ENCODE measurements at places on chromosomes 5 and 9.
A peak's percentile ranks its signal among the peaks of the same experiment; 100 is the strongest.

GRCh38 chr5:1375871-1376810 lies 31.2 kb upstream of the CLPTM1L start:
- DNase-seq: no peak

DNA sequence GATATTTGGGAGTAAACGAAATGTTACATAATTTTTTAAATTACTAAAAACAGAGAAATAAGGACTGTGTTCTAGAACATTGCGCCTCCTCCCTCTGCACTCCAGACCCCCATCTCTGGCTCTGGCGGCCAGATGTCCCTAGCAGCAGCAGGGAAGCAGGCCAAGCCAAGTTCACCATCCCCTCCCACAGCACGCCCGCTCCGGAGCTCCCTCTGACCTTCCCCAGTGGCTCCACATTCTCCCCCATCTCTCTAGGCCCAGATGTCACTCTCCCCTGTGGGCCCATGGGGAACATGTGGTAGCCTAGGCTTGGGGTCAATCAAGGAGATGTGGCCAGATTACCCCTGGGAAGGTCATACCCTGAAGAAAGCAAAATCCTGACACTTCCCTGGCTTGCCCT lies 6.3 kb upstream of the WNK2 start:
- no peak for DNase-seq

GRCh38 chr5:90562341-90562740 lies 3.7 kb downstream of the ADGRV1 start:
- no peak for DNase-seq

DNA sequence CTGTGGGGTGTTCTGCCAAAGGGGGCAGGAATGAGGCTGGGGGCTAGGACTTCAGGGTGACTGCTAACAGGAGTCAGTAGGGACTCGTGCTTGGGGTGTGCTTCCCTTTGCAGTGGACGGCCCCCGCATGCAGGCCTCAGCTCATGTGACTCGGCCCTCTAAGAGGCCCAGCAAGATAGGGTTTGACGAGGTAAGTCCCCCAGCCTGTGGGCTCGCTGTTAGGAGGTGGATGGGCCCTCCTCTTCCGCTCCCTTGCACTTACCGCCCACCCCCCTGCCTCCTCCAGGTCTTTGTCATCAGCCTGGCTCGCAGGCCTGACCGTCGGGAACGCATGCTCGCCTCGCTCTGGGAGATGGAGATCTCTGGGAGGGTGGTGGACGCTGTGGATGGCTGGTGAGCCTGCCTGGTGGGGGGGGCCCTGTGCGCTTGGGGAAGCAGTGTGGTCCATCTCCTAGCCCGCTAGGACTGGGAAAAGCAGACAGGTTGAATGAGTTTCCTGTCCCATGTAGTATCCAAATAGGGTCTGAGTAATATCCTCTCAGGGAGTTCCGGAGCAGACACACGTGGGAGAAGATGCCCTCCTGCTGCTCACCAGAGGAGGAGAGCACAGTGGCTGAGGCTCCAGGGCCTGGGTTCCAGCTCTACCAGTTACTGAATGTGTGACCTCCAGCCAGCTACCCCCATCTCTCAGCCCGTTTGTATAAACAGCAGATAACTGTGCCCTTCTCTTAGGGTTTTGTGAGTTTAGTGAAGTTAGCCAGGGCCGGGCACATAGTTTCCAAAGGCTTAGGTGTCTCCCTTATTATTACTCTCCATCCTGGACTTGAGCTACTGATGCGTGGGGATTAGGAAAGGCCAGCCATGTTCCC lies 8.2 kb downstream of the CERCAM start:
- no peak for DNase-seq

- no peak for DNase-seq
Measured at GRCh38 chr5:112733586-112733985, 4.1 kb upstream of the APC start.

DNA sequence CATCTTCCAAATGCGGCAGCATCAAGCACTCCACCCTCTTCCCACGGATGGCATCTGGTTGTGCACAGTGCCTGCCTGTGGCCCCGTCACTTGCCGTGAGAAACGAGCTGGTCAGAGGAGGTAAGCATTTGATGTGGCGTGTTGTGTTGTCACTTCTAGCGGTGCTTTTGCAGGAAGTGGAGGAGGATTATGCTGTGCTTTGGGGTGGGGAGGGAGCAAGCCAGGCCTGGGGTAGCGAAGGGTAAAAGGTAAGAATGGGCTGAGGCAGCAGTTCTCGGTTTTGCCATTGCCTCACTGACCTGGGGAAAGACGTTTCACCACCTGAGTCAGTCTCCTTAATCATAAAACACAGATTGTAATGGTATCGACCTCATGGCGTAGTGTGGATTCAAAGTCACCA lies 2.3 kb upstream of the POMT1 start:
- DNase-seq: peak; percentile 65

- DNase-seq: no peak
Measured at GRCh38 chr5:83149671-83150070, 72.3 kb downstream of the XRCC4 start.

GRCh38 chr5:178204935-178205748 lies 809 bp downstream of the HNRNPAB start:
- peak; percentile 72 for DNase-seq

GRCh38 chr5:109411627-109412026 lies 1.9 kb upstream of the PJA2 start:
- no peak for DNase-seq

DNA sequence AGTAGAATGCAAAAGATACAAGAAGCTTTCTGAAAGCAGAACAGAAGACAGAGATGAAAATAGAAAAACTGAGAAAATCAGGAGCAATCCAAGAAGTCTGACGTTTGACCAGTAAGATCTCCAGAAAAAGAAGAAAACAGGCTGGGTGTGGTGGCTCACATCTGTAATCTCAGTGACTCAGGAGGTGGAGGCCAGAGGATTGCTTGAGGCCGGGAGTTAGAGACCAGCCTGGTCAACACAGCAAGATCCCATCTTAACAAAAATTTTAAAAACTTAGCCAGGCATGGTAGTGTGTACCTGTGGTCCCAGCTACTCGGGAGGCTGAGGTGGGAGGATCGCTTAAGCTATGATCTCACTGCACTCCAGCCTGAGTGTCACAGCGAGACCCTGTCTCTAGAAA lies 15.9 kb downstream of the RETREG1 start:
- DNase-seq: no peak

GRCh38 chr5:116695681-116696080 lies 121.1 kb upstream of the SEMA6A start:
- DNase-seq: no peak

DNA sequence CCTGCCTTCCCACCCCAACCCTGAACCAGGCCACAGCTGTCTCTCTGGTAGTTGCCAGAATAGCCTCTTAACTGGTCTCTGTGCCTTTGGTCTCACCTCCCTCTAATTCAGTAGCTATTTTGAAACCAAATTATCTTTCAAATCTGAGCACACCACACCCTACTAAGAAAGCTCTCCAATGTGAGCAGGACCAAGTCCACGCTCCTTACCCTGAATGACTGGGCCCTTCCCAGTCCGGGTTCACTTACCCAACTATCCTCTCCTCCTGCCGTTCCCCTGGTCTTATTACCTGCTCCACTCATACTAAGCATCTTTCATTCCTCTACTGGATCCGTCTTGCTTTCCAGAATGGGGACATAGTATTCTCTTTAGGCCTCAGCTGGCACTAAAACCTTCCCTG lies 16.8 kb downstream of the ANKH start:
- no peak for DNase-seq

DNA sequence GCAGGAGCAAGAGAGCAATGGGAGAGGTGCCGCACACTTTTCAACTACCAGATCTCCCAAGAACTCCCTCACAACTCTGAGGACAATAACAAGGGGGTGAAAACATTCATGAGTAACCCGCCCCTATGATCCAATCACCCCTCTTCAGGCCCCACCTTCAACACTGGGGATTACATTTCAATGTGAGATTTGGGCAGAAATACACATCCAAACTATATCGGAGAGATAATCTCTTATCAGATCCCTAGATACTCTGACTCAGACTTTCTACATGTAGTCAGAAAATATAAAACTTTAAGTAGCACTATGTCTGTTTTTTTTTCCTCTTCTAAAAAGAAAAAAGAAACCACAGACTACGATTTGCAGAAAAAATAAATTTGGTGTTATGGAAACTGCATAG lies 1595.9 kb upstream of the NUDT12 start:
- no peak for DNase-seq

DNA sequence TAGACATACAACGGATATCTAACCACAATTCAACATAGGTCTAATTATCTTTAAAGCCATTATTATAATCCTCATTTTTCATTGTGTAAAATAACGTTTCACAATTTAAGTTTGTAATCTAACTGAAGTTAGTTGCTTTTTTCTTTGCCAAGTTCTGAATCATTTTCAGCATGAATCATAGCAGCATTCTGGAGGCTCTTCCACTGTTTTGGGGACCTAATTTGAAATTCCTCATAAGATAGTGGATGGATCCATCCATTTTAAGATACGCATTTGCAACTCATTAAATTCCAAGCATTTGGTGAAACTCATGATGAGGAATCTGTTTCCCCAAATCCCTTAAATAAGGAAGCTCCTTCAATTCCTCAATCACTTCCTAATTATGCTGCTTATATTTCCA lies 447.1 kb upstream of the CDH10 start:
- no peak for DNase-seq

- no peak for DNase-seq
Measured at GRCh38 chr5:131751506-131751905, 45.3 kb downstream of the FNIP1 start.

- peak; percentile 15 for DNase-seq
Measured at GRCh38 chr5:151523335-151523734, 67.8 kb downstream of the FAT2 start.

- no peak for DNase-seq
Measured at GRCh38 chr9:37997636-37998374, 71.2 kb downstream of the SHB start.

DNA sequence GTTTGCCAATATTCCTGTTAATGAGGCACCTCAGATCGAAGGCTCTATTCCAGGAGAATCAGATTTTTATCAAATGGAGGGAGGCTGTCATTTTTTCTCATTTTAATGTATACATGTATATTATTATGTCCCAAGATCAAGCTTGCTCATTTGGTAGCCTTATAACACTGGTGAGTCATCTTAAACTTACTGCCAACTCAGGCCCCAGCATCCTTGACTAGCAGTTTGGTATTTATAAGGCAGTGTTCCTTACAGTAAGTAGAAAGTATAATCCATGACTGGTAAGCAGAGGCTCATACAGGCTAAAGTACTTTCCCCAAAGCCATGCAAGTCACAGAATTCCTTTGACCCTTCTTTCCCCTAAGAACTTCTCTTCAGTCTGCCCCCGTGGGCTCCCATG lies 90.7 kb upstream of the NR3C1 start:
- DNase-seq: no peak

DNA sequence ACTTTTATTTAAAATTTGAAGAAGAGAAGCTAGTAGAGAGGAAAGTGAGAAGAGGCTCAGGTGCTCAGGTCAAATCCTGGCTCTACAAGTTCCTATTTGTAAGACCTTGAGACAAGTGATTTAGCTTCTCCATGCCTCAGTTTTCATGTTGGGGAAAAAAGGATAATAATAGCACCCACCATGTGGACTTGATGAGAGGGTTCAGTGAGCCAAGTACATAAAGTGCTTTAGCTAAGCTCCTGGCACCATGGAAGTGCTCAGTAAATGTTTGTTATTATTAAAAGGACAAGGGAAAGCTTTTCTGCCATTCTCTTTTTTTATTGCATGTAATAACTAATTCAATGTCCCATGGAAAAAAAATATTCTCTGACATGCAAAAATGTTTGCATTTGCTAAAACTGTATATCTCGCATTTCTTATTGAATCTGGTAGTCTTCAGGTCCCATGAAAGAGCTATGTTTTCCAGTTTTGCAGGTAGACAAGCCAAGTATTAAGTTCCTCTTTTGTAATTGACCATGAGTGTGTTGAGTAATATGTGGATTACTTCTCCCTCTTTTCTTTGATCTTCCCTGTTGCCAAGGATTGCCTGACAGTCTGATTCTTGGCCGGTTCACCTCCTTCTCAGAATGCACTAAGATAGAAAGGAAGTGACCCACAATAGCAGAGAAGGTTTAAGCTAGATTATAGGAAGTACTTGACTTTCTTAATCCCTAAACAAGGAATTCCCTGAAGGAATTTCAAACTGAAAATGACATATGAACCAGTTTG lies 45.6 kb upstream of the TRIM32 start:
- no peak for DNase-seq

- no peak for DNase-seq
Measured at GRCh38 chr5:61334868-61335615, 3.0 kb downstream of the ZSWIM6 start.

- no peak for DNase-seq
Measured at GRCh38 chr9:84001621-84002020, 21.0 kb downstream of the RMI1 start.

- no peak for DNase-seq
Measured at GRCh38 chr9:135502873-135503321, 2.4 kb downstream of the MRPS2 start.

DNA sequence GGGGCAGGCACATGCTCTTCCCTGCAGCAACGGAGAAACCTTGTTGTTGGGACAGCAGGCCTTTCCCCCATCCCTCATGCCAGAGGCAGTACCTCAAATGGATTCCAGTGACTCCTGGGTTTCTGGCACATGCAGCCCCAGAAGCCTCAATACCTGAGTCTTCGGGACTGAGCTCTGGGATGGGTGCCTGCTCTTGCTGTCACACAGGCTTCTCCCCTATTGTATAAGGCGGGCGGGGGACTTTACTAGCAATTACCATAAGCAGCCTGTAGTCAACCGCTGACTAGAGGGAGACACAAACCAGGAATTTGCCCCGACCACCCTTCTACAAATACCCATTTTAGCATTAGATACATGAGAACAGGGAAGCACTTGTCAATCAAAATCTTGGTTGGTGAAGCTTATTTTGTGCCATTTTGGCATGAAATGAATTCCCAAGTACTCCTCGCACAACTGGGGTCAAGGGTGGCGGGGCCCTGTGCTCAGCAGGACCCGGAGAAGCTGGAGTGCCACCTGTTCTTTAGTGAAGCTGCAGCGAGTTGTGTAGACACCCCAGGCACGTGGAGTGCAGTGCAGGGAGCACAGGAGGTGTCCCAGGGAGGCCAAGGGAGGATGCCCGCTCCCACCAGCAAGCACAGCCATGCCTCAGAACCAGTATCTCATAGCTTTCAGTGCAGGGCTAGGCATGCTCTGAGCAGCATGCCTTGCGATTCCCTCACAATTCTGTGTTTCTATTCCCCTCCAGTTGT lies 21.2 kb downstream of the S1PR3 start:
- no peak for DNase-seq

DNA sequence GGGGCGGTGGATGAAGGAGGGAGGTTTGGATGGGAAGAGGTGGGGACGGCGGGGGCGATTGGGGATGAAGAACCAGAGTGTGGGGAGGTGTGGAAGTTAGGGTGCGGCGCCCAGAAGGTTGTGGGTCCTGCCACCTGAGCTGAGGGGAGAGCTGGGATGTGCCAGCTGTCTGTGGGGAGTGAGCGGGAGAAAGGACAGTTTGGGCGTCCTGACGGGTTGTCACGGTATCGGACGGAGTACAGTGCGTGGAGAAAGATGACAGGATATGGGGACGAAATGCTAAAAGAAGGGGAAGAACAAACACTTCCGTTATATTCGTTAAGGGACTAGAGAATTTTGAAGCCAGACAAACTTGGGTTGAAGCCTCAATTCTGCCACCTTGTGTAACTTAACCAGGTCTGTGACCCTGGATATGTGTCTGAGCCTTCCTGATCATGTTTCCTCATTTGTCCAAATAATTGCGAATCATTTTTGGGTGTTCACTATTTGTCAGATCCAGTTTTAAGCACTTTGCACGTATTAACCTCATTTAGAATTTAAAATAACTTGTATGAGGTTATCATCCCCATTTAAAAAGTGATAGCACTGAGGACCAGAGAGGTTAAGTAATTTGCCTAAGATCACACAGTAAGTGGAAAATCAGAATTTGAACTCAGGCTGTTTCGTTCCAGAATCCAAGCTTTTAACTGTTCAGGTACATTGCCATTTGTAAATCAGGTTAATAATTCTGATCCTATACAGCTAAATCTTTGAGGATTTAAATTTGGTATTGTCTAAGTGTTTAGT lies 689 bp downstream of the CNTRL start:
- no peak for DNase-seq

Data from activated T-helper 1 cell treated with anti-CD3 and anti-CD28 coated beads, Interleukin-12 subunit alpha, Interleukin-12 subunit beta, Interleukin-2, Interleukin-4 antibody, amounts not matched to agents 30 ng/mL and 10 ng/mL and 1 ng/mL, durations not matched to agents 14 hours and 24 hours and 36 hours (primary cell).